Glomerular endothelial cell (primary cell): ENCODE measurements at places on chromosomes 3 and 15.

DNA sequence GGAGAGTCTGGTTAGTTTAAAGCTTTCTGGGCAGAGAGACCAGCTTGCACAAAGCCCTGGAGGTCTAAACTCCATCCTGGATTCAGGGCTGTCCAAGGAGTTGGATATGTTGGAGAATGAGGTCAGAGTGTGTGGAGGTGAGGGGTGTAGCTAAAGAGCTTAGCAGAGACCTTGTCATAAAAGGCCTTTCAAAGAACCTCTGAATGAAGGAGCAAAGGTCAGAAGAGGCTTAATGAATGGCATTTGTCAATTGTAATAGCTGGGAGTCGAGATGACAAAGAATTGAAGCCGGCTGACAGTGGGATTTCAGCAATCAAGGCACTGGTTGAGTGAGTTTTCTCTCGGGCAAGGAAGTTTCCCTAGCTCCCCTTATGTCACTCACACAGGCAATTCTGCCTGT is 202.6 kb downstream of the PDCD6IP start:
- DNase-seq, result no peak

GRCh38 chr15:94840794-94841783 is 609.7 kb downstream of the MCTP2 start:
- no peak for DNase-seq

DNA sequence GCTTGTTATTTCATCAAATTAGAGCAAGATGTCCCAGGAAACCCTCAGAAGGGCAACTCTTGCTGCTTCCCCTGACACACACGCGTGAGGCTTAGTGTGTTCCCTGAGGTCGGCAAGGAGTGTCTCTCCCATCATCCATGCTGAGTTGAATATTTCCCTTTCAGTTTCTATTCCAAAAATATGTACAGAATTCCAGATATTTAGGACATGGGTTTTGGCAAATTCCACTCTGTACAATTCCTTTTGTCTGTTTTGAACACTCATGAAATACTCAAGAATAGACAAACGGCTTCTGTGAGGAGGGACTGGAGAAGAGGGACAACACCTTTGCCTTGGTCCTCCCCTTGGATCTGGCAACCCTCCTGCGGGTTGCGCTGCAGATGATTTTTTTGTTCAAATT is 138.0 kb downstream of the DUT start:
- DNase-seq, result no peak

GRCh38 chr3:48088056-48088748 is 72.0 kb upstream of the MAP4 start:
- DNase-seq, result no peak

DNA sequence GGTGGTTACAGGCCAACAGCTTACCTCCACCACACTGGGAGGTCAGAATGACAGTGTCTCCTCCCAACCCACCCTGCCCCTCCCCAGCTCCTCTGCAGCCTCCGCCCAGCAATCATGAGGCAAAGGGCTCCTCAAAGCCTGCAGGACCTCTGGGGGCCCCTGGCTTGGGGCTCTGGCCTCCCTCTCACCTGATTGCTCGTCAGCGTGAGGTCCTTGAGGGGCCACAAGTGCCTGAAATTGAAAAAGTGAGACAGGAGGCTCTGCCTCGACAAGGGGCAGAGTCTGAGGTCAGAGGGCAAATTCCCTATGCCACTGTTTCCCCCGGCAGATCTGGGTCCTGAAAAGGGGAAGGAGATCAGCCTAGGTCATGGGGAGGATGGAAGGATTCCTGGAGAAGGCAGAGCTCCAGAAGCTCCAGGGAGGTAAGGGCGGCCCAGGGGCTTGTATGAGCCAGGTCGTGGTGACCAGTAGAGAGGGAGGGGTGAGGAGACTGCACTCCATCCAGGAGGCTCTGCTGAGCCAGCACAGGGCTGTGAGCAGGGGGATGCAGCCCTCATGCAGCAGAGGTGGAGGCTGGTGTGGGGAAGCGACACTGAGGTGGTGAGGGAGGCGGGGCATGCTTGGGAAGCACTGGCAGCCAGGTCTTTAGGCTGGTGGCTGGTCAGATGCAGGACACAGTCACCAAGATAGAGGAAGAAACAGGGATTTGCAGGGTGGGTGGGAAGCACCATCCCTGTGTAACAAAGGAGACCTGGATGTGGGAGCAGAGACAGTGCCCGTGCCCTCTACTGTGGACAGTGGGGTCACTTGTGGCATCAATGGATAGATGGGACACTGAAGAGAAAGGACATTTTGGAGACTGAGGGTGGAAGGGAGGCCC is 20.1 kb downstream of the ALS2CL start:
- DNase-seq, result no peak

- no peak for DNase-seq
These were observed 11.2 kb downstream of the CD200R1 start for GRCh38 chr3:112963683-112964082.

GRCh38 chr3:192870822-192871221 is 46.8 kb downstream of the MB21D2 start:
- no peak for DNase-seq

- DNase-seq, result no peak
These were observed 25.9 kb downstream of the TRIM71 start for GRCh38 chr3:32843510-32844321.

GRCh38 chr3:123036352-123037014 is 8.9 kb upstream of the SEMA5B start:
- no peak for DNase-seq

- no peak for DNase-seq
These were observed 15.2 kb downstream of the RFTN1 start for GRCh38 chr3:16498130-16498890.

- no peak for DNase-seq
These were observed 342.1 kb upstream of the GRM7 start for GRCh38 chr3:6518709-6519345.

GRCh38 chr3:140131895-140132294 is 196.9 kb downstream of the CLSTN2 start:
- no peak for DNase-seq

- DNase-seq, result no peak
These were observed 18.3 kb upstream of the SEMA3F start for GRCh38 chr3:50136714-50137405.

DNA sequence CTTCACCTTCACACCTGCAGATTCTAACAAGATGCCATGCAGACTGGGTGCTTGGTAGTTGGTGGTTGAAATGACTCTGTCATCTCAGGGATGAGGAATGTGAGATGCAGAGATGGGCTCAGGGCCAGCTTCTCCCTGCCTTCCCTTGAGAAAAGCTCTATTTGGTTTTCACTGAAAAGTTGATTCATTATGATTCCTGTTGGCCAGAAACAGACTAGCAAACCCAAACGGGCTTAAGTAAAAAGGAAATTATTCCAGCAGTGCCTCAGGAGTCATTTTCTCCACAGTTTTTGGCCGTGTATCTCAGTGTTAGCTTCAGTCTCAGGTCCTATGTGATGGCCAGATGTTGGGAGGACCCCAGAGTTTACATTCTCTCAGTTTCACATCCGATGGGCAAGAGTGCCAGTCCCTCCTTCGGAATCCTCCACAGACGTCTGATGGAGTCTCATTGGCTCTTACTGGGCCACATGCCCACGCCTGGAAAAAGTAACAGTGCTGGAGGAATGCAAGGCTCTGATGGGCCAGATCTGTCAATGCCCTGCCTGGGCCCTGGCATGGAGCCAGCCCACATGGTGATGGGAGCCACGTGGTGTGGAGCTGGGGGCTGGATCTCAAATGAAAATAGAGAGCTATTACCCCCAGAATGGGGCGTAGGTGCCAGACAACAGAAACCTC is 22.3 kb upstream of the SACM1L start:
- DNase-seq, result no peak

- no peak for DNase-seq
These were observed 183.8 kb upstream of the IL12A start for GRCh38 chr3:159804726-159805410.

DNA sequence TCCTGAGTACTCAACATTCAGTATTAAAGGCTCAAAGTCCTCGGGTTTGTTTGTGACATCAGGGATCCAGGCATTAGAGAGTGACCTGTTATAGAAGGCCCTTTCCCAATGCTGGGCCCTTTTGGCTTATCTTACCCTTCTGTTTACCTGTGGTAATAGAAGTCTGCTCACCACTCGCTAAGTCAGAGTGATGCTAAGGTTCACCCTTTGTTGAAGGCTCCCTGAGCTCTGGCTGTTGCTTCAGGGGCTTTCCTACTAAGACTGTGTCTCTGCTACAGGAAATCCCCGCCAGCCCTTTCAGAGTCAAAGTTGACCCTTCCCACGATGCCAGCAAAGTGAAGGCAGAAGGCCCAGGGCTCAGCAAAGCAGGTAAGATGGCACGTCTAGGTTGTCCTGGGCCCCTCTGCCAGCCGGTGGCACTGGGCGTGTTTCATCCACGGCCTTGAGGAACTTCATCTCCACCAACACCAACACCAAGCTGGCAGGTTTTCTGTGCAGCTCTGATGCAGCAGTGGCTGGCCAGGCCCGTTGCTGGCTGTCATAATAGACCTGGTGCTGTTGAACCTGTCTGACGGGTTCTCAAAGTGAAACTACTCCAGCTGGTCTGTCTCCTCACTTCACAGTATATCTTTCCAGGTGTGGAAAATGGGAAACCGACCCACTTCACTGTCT is 99.1 kb downstream of the DNASE1L3 start:
- DNase-seq, result no peak

DNA sequence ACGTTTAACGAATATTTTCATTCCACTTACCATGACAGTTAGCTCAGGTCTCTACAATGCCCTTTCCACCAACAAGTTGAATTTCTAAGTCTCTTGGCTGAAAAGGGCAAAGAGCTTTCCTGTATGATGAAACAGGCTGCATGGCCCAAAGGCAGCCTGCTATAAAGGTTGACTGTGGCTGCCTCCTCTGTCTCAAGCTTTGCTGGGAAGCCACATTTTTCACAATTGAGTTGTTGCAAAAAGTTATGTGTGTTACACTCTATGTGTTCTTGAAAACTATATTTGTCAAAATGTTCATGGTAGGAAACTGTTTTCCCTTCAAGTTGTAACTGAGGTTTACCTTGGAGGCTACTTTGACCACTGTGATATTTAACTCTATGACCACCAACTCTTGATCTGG is 49.5 kb downstream of the DZIP1L start:
- DNase-seq, result no peak

- no peak for DNase-seq
These were observed 35.9 kb upstream of the CEMIP start for GRCh38 chr15:80743189-80743833.

DNA sequence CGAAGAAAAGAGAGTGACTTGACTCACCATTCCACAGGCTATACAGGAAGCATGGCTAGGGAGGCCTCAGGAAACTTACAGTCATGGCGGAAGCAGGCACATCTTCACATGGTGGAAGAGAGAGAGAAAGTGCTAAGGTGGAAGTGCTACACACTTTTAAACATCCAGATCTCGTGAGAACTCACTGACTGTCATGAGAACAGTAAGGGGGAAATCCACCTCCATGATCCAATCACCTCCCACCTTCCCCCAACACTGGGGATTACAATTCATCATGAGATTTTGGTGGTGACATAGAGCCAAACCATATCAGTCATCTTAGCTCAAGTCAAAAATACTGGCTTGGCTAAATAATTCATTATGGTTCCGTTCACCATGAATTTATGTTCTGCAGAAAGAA is 45.3 kb upstream of the NEDD4 start:
- no peak for DNase-seq

- DNase-seq, result no peak
These were observed 54.1 kb downstream of the LEO1 start for GRCh38 chr15:51917493-51917892.

DNA sequence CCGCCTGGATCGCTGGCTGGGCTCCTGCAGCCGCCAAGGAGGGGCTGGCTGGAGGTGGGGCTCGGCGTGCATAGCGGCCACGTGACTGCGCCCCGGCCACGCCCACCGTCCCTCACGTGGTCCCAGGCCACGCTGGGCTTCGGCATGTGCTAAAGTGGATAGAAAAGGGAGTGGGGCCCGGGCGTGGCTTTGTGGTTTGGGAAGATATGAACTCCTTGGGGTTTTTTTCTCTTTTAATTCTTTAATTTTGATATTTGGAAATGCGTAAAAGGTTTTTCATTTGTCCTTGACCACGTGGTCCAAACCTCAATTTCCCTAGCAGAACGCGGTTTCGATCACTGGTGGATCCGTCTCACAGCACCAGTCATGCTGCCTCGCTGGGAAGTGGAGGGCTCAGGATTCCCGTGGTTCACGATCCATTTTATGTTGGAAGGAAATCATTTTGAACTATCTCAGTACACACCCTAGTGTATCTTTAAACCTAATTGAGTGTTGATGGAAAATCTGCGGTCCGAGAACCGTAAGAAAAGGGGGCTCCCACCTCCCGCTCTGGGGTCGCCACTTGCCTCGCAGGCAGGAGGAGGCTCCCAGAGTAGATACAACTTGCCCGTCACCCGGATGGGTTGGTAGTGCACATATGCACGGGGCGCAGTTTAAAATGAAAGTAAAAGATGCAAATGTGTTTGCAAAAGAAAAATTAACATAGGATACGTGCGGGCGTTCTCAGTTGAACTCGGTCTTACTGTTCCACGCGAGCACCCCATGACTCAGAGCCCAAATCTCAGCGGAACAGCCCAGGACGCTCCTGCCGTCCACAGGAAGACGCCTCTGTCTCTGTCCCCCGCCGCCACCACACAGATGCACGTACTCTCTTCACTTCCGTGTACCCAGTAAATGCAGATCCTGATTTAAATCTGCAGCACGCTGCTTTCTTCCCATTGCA is 141.9 kb downstream of the PGPEP1L start:
- DNase-seq, result no peak

DNA sequence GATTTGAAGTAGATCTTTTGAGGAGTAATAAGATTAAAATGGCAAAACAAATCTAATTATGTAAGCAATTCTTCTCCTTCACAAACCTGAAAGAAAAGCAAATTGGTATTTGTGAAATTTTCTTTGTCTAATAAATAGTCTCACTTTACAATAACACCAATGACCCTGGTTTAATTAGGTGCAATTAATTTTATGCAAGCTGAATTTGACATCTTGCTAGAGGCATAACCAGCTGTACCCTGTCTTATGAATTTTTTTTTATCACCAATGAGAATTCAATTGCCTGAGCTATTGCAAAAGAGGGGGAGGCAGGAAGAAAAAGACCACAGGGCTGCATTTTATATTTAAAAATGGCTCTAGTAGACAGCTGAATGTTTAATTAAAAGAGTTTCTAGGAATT is 113.5 kb upstream of the IL12A start:
- no peak for DNase-seq

GRCh38 chr3:39637807-39638206 is 170.3 kb downstream of the MOBP start:
- DNase-seq, result peak; percentile 41

DNA sequence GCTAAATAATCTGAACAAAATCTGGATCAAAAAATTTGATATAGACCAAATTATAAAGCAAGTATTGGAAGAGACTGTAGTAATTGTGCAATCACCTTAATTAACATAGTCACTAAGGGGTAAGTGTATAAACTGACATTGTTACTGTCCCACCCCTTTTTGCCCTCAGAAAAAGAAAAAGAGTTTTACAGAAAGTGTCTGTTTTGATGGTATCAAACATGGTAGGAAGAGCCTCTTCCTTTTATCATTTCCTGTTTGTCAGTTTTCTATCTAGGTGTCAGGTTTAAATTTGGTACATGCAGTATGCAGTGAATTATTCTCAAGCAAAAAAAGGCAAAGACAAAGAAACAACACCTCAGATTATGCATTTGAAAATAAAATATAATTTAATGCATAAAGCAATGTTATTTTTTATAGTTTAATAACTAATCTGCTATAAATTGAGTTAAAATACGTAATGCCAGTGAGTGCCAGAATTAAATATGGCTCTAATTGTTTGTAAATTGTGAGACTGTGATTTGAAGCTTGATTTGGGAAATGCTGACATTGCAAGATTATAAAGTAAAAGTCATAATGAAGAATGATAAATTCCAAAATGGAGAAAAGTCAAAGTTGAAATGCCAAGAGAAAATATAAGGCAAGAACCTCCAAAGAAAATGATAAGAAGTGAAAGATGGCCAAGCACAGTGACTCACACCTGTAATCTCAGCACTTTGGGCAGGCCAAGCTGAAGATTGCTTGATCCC is 30.3 kb upstream of the CMC1 start:
- DNase-seq, result no peak
